ENCODE measurements at places on chromosomes 5 and 9. TPM values are rescaled to one million over a fixed set of nuclear protein-coding genes. Genes with fewer than 3 reads are reported as not detected.

GRCh38 chr9:27489087-27489876, 34.8 kb upstream of the IFNK start:
- H3K4me3 ChIP-seq = no peak overlapping the region
- no peaks in the 10 kb centered on the region for H3K4me1 ChIP-seq
- no peak for DNase-seq

DNA sequence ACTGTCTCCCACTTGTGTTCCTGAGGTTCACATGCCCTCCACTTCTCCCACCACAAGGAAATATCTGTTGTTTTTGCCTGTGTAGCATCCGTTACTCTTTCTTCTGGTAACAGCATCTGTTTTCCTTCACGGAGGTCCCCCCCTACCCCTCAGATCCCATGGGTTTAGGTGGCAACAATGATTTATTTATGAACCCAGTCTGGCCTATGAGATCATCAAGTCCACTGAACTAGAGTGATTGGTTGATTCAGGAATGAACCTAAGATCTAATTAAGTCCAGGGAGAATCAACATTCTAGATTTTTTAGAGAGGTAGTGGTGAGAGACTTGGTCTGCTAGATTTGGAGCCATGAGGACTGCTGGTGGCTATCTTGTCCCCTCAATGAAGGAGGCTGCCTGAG, 166.8 kb downstream of the NR3C1 start:
- no peak overlapping the region for H3K4me3 ChIP-seq
- peaks cover 47% of the 10 kb centered on the region for H3K4me1 ChIP-seq
- no peak for DNase-seq
- H3K27me3 ChIP-seq = no peaks in the 10 kb centered on the region

- no peaks in the 10 kb centered on the region for H3K36me3 ChIP-seq
- no peak overlapping the region for H3K4me3 ChIP-seq
- H3K4me1 ChIP-seq = no peaks in the 10 kb centered on the region
- no peak for DNase-seq
Observed at GRCh38 chr9:3125602-3126405, 281.9 kb upstream of the PUM3 start.

DNA sequence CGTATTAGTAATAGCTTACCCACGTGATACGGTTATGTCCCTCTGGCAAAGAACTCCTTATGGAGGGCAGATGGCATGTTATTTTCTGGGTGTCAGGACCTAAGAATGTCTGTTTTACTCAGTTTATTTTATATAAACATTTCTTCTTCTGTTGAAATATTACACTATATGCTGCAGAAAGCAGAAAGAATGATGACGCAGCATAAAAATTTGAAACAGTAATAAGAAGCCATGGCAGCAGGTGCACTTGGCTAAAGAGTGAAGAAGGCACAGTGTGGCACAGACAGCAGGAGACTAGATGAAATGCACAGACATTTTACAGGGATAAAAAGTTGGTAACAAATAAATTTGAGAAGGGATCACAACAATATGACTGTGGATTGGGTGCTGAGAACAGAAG, 46.3 kb upstream of the CDH10 start:
- no peak for DNase-seq
- no peaks in the 10 kb centered on the region for H3K36me3 ChIP-seq
- no peak overlapping the region for H3K4me3 ChIP-seq
- H3K27me3 ChIP-seq = no peaks in the 10 kb centered on the region
- H3K4me1 ChIP-seq = no peaks in the 10 kb centered on the region
- H3K27ac ChIP-seq = no peak overlapping the region

DNA sequence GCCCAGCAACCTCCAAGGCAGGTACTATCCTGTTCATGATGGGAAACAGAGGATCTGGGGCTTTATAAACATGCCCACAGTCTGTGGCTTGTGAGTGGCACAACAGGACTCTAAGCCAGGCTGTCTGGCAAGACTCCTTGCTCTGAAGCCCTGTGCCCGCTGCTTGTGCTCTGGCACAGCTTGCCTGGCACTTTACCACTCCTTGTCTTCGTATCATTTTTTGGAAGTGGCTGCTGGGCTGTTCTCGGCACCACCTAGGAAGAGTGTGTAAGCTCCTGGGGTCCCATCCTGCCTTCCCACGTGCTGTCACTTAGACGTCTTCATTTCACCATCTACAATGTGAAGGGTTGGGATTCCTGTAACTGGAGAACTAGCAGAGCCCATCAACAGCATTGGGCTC, 59.3 kb upstream of the GLRX start:
- peaks cover 7% of the 10 kb centered on the region for H3K36me3 ChIP-seq
- no peak for DNase-seq
- H3K27ac ChIP-seq = no peak overlapping the region
- peaks cover 89% of the 10 kb centered on the region for H3K4me1 ChIP-seq
- no peaks in the 10 kb centered on the region for H3K27me3 ChIP-seq

- H3K27me3 ChIP-seq = no peaks in the 10 kb centered on the region
- H3K4me3 ChIP-seq = no peak overlapping the region
- no peaks in the 10 kb centered on the region for H3K36me3 ChIP-seq
- H3K27ac ChIP-seq = no peak overlapping the region
Observed at GRCh38 chr9:100397529-100398266, 29.2 kb upstream of the MSANTD3 start.

DNA sequence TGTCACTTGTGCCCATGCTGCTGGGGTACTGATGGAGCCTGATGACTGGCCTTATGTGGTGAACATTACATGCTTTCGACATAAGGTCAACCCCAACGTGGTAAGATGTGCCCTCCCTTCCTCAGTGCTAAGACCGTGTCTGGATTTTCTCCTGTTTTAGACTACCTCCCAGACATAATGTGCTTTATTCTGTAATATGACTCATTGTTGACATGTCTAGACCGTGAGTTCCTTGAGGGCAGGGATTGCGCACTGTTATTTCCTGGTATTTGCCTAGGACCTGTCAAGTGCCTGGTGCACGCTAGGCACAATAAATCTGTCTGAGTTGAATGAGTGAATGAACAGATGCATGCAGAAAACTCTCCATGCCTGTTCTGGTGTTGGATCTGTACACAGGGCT, 346.0 kb downstream of the KDM4C start:
- H3K4me1 ChIP-seq = no peaks in the 10 kb centered on the region
- peaks cover 22% of the 10 kb centered on the region for H3K36me3 ChIP-seq
- no peak overlapping the region for H3K4me3 ChIP-seq
- no peak for DNase-seq

DNA sequence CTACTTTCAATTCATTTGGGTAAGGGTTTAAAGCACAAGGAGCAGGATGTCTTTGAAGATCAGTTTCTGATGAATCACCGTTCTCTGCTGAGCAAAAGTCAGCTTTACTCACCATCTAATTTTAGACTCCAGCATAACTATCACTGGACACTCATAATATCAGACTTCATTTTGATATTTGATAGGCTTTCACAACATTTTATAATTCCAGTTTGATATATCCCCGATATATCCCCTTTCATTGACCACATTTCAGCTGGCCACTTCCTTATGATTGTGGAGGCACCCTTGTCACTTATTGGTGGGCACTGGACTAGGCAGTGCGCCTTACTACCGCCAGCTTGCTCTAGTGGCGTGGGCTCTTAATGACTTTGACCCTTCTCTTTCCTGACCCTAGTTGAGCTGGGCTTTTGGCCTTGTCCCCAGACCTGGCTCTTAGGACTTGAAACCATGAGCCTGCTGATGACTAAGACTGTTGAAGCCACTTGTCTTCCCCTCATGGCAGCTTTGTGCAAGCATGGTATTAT, 46.8 kb downstream of the CYSTM1 start:
- H3K4me3 ChIP-seq = no peak overlapping the region
- no peaks in the 10 kb centered on the region for H3K36me3 ChIP-seq
- H3K27ac ChIP-seq = peak overlapping the region; percentile 2
- no peaks in the 10 kb centered on the region for H3K27me3 ChIP-seq
- peaks cover 74% of the 10 kb centered on the region for H3K4me1 ChIP-seq
- no peak for DNase-seq

DNA sequence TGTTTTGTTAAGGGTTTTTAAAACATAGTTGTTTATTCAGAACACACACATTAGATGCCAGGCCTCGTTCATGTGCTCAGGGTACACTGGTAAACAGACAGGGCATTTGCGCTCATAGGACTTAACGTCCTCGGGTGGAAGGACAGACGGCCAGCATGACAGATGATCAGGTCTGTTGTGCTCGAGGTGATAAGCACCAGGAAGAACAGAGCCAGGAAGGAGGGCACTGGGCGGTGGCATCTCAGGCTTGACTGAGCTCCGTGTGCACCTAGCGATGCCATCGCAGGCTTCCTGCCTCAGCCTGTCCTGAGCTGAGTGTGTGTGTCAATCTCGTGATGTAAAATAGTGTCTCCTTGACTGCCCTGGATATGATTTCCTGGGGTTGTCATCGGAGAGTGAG, 96.5 kb downstream of the EHMT1 start:
- H3K4me3 ChIP-seq = no peak overlapping the region
- H3K27me3 ChIP-seq = no peaks in the 10 kb centered on the region
- H3K27ac ChIP-seq = no peak overlapping the region
- DNase-seq = no peak
- peaks cover 4% of the 10 kb centered on the region for H3K36me3 ChIP-seq
- H3K4me1 ChIP-seq = no peaks in the 10 kb centered on the region

DNA sequence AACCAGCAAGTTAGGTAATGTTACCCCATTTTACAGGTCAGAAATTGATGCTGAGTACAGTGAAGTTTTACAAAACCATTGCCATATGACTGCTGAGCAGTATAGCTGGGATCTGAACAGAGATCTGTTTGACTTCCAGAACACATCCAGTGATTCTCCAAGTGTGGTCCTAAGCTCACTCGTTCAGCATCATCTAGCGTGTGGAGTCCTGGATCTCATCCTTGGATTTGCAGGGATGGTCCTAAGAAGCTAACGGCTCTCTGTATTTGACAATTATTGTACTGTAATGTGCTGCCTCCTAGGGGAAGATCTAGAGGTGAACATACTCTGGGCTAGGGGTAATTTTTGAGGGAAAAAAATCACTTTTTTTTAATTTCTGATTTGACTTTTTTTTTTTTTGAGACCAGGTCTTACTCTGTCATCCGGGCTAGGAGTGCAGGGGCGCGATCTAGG, 1.4 kb downstream of the SLC26A2 start:
- no peaks in the 10 kb centered on the region for H3K27me3 ChIP-seq
- no peak overlapping the region for H3K27ac ChIP-seq
- no peak overlapping the region for H3K4me3 ChIP-seq
- peaks cover 57% of the 10 kb centered on the region for H3K4me1 ChIP-seq

DNA sequence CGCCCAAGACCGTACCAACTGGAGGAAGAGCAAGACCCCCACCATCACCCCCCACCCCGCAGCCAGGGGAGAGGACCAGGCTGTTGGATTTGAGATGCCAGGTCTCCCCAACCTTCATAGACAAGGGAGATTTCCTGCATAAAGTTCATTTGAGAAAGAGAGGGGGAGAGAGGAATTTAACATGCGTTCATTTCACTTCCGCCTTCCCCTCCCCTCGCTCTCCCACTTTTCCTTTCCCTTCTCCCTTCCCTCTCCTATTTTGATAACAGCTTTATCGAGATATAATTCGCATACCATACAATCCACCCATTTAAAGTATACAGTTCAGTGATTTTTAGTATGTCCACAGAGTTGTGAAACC, 4.2 kb upstream of the NKX2-5 start:
- H3K4me3 ChIP-seq = 0 out of 2 replicates have a peak overlapping the region, but pooled peaks have one; percentile 59
- no peaks in the 10 kb centered on the region for H3K36me3 ChIP-seq
- no peak for DNase-seq
- H3K27ac ChIP-seq = no peak overlapping the region
- peaks cover 8% of the 10 kb centered on the region for H3K27me3 ChIP-seq

DNA sequence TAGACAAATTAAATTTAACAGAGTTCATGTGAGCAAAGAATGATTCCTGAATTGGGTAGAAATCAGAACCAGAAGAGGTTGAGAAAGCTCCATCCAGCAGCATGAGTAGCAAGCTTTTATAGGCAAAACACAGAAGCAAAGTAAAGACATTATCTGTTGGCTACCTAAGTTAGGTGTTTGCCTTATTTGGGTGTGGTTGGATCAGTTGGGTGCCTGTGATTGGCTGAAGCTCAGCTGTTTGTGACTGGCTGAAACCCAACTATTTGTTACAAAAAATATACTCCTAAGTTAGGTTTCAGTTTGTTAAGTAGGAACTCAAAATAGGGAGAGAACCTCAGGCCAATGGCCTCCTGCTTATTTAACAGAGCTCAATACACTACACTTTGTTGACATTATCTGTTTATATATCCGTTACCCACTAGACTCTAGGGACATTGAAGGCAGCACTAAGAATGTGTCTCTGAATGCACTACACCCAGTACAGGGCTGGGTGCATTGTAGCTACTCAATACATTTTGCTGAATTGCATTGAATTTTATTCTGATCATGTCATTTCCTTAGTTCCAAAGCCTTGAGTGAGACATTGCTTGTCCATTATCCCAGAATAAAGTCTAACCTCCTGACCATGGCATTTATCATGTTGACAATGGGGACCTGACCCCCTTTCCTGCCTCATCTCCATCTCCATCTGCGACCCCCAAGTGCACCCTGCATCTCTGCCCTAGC, 98.7 kb downstream of the CCDC192 start:
- H3K4me3 ChIP-seq = no peak overlapping the region
- H3K36me3 ChIP-seq = no peaks in the 10 kb centered on the region
- no peak for DNase-seq
- H3K4me1 ChIP-seq = no peaks in the 10 kb centered on the region
- no peak overlapping the region for H3K27ac ChIP-seq
- H3K27me3 ChIP-seq = no peaks in the 10 kb centered on the region

FSTL4 gene
- 1.9 TPM for total RNA-seq

ZNF462 gene
- not detected for total RNA-seq

FEM1C gene
- total RNA-seq = 5.5 TPM

ADAMTS13 gene
- total RNA-seq = 0.91 TPM

Data from HepG2 (cell line).